ENCODE measurements at places on chromosomes 4 and X. TPM values are rescaled to one million over a fixed set of nuclear protein-coding genes. Genes with fewer than 3 reads are reported as not detected.

CHIC2 gene
- total RNA-seq = 10.2 TPM

MGAT4D gene
- total RNA-seq = not detected

OTUD5 gene
- 50.3 TPM for total RNA-seq

GASK1B gene
- 2.6 TPM for total RNA-seq

HAND2 gene
- not detected for total RNA-seq

UGT2B15 gene
- total RNA-seq = not detected

GRCh38 chr4:146833530-146833929, 112.1 kb downstream of the TTC29 start:
- no peak for DNase-seq
- no peaks in the 10 kb centered on the region for H3K4me1 ChIP-seq
- no peaks in the 10 kb centered on the region for H3K36me3 ChIP-seq
- H3K27ac ChIP-seq = no peak overlapping the region
- H3K4me3 ChIP-seq = no peak overlapping the region

- H3K27ac ChIP-seq = no peak overlapping the region
- no peaks in the 10 kb centered on the region for H3K4me1 ChIP-seq
- H3K36me3 ChIP-seq = no peaks in the 10 kb centered on the region
- DNase-seq = no peak
These were observed 286.2 kb downstream of the IL1RAPL2 start for GRCh38 chrX:104852241-104852640.

DNA sequence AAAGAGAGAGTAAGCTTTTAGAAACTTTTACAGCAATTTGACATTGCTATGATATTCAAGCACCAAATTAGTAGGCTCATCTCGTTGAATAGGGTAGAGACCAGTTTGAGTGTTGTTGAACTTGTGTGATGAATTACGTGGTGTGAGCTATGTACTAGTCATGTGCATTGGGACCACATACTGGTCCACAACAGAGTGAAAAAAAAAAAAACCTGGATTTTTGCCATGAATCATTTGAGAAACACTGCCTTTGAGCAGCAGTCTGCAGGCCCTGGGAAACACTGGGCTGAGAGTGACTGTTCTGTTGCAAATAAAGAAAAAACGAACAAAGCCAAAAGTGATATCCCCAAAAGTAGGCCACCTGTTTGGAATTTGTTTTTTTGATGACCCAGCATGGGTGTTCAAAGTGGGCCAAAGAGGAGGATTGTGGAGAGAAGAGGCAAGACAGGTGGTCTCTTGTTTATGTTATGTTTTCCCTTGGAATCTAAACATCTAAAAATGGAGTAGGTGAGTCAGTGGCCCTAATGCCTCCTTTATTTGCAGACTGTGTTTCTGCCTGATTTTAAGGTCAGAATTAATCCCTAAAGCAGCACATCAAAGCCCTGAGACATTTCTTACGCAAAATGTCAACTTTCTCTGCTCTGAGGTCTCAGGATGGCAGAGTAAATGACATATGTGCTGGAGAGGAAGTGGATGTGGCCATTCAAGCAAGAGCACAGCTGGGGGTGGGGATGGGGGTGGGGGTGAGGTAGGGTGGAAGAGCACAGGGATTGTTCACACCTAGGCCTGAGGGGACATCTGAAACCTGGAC, 33.5 kb downstream of the TAF7L start:
- H3K36me3 ChIP-seq = no peaks in the 10 kb centered on the region
- H3K4me3 ChIP-seq = no peak overlapping the region
- H3K27me3 ChIP-seq = no peaks in the 10 kb centered on the region
- H3K27ac ChIP-seq = no peak overlapping the region

DNA sequence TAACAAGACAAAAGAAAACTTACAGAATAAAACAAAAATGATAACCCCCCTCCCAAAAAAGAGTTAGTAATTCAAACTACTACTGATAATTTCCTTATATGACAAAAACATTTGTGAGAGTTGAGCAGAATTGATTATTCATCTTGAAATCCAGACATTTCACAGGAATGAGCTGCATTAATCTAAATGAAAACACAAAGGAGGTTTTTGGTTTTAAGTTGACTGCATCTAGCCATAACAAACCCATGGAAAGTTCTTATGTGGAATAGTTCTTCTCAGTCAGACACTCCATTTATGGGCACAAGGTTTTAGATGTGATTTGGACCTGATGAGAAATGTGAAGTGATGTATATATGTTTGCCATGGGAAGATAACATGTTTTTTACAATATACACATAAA, 95.4 kb downstream of the VCX2 start:
- no peak for DNase-seq
- H3K4me1 ChIP-seq = no peaks in the 10 kb centered on the region
- H3K4me3 ChIP-seq = no peak overlapping the region

DNA sequence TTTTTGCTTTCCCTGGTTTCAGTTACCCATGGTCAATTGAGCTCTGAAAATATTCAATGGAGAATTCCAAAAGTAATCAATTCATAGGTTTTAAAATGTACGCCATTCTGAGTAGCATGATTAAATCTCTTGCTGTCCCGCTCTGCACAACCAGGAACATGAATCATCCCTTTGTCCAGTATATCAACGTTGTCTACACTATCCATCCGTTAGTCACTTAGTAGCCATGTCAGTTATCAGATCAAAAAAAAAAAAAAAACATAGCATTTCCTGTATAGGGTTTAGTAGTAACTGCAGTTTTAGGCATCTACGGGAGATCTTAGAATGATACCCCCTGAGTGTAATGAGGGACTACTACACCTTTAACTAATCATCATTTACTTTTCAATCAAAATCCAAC, 15.1 kb downstream of the LAMP2 start:
- H3K4me3 ChIP-seq = no peak overlapping the region
- no peak overlapping the region for H3K27ac ChIP-seq
- H3K36me3 ChIP-seq = peaks cover 8% of the 10 kb centered on the region

DNA sequence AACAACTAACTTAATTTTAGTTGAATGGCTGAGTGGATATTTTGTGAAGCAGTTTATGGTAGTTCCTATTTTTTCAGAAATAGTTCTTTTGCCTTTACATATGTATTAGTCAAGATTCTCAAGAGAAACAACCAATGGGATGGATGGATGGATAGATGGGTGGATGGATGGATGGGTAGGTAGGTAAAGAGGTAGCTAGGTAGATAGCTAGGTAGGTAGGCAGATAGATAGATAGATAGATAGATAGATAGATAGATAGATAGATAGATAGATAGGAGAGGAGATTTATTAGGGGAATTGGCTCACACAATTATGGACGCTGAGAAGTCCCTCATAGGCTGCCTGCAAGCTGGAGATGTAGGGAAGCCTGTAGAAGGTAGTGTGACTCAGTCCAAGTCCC, 74.0 kb upstream of the NUDT6 start:
- no peaks in the 10 kb centered on the region for H3K36me3 ChIP-seq
- H3K27ac ChIP-seq = no peak overlapping the region
- no peak overlapping the region for H3K4me3 ChIP-seq
- H3K4me1 ChIP-seq = no peaks in the 10 kb centered on the region

DNA sequence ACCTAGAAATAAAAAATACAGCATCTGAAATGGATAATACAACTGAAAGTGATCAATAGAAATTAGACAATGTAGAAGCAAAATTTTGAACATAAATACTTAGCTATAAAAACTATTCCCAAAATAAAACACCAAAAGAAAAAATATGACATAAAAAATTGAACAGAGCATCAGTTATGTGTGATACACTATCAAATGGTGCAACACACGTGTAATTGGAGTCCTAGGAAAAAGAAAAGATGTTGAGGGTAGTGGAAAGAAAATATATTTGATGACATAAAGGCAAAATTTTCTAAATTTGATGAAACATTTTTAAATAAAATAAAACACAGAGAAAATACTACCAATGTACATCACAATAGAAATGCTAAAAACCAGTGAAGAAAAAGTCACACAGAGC, 63.1 kb downstream of the NPY2R start:
- no peak overlapping the region for H3K4me3 ChIP-seq
- H3K27me3 ChIP-seq = peaks cover 6% of the 10 kb centered on the region
- H3K27ac ChIP-seq = no peak overlapping the region
- DNase-seq = no peak
- no peaks in the 10 kb centered on the region for H3K4me1 ChIP-seq

DNA sequence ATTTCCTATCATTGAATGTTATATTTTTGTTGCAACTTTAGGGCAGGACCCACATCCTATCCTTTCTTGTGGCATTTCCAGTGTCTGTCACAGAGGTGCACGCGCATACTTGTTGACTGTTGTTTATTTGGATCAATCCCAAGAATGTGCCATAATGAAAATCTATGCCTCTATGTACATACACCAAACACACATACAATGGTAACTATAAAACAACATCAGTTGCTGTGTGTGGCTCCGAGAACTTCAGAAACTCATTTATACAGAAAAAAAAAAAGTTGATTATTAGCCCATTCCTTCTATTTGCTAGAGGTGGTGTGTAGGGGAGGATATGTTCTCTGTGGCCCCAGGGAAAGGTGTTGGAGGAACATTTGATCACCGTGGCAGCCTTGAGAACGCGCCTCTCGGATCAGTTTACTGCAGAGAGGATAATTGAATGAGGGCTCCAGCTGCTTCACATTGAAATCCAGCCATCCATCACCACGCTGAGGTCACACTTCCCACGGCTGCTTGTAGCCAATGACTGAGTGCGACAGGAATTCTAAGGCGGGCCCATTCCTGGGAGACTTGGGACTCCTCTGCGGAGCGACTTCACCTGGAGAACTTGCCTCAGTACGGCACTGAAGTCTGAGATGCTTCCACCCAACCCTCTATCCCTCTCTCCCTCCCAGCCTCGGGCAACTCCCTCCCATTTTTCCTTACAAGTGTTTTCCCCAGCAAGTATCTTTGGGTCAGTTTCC, 19.5 kb downstream of the SMPX start:
- DNase-seq = peak; percentile 89
- peaks cover 6% of the 10 kb centered on the region for H3K4me1 ChIP-seq
- no peaks in the 10 kb centered on the region for H3K27me3 ChIP-seq
- no peak overlapping the region for H3K4me3 ChIP-seq

GRCh38 chr4:72319601-72320021, 249.4 kb downstream of the ADAMTS3 start:
- H3K4me3 ChIP-seq = no peak overlapping the region
- no peak for DNase-seq
- H3K27ac ChIP-seq = no peak overlapping the region
- no peaks in the 10 kb centered on the region for H3K36me3 ChIP-seq

DNA sequence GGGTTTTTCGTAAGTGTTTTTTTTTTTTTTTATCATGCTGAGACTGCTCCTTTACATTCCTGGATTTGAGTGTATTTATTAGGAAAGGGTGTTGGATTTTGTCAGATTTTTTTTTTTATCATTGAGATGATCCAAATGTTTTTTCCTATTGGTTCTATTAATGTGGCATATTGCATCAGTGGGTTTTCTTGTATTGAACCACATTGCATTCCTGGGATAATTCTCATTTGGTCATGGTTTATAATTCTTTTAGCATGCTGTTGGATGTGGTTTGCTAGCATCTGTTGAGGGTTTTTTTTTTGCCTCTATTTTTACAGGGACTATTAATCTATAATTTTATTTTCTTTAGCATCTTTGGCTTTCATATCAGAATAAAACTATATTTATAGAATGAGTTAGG, 28.8 kb downstream of the COL4A5 start:
- DNase-seq = no peak
- no peaks in the 10 kb centered on the region for H3K4me1 ChIP-seq
- H3K27me3 ChIP-seq = no peaks in the 10 kb centered on the region
- H3K27ac ChIP-seq = no peak overlapping the region

- H3K27ac ChIP-seq = no peak overlapping the region
- no peak for DNase-seq
- no peaks in the 10 kb centered on the region for H3K4me1 ChIP-seq
- no peak overlapping the region for H3K4me3 ChIP-seq
These were observed 519.1 kb downstream of the STPG2 start for GRCh38 chr4:97624204-97624603.

DNA sequence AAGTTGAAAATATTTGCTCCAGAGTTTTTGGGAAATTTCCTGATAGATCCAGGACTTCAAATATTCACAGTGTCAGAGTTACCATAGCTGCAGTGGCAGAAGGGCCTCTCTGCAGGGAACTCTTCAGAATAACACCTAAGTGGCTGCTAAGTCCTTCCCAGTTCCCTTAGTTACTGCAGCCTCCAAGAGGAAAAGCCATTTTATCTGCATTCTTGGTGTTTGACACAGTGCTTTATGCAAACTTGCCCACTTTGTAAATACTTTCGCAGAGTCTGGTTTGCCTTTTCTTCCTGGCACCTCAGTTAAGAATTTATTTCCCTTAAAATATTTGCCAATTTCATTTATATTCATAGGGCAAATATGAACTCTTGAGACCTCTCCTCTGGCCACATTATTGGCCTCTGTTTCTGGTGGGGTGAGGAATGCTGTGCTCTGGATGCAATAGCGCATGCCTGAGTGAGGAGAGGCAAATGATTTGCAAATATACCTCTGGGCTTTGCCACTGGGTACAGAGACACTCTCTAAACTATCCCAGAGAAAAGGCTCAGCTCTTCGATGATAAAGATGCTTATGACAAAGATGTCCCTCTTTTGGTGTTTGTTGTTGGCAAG, 566.3 kb upstream of the NR3C2 start:
- peaks cover 19% of the 10 kb centered on the region for H3K4me1 ChIP-seq
- no peak overlapping the region for H3K27ac ChIP-seq
- no peaks in the 10 kb centered on the region for H3K36me3 ChIP-seq
- no peak overlapping the region for H3K4me3 ChIP-seq
- H3K27me3 ChIP-seq = peaks cover 6% of the 10 kb centered on the region

- H3K27ac ChIP-seq = no peak overlapping the region
- no peaks in the 10 kb centered on the region for H3K27me3 ChIP-seq
- DNase-seq = no peak
- no peak overlapping the region for H3K4me3 ChIP-seq
These were observed 7.8 kb upstream of the XK start for GRCh38 chrX:37677765-37678164.

DNA sequence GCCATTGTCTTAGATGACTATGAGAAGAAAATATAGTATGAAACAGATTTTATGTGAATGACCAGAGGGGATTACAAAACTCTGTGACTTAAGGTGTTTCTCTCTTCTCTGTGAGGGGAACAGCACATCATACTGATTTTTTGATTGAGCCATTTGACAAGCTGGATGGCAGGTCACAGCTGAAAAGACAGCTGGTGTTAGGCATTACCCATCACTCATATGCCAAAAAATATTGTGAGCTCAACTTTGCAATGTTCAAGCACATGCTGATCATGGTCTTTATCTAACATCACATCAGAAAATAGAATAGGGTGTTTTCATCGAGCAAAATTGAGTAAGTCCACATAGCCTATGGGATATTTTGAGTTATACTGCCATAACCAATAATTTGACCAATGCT, 86.7 kb upstream of the TECRL start:
- no peaks in the 10 kb centered on the region for H3K4me1 ChIP-seq
- no peaks in the 10 kb centered on the region for H3K36me3 ChIP-seq
- H3K4me3 ChIP-seq = no peak overlapping the region
- H3K27me3 ChIP-seq = no peaks in the 10 kb centered on the region
- DNase-seq = no peak

- peak; percentile 85 for DNase-seq
- peaks cover 2% of the 10 kb centered on the region for H3K4me1 ChIP-seq
- peak overlapping the region; percentile 75 for H3K4me3 ChIP-seq
- no peaks in the 10 kb centered on the region for H3K36me3 ChIP-seq
- H3K27me3 ChIP-seq = peaks cover 23% of the 10 kb centered on the region
- no peak overlapping the region for H3K27ac ChIP-seq
These were observed 12.9 kb downstream of the PPP2R3B start for GRCh38 chrX:373641-374471.

- H3K4me1 ChIP-seq = no peaks in the 10 kb centered on the region
- no peak overlapping the region for H3K4me3 ChIP-seq
- H3K27me3 ChIP-seq = no peaks in the 10 kb centered on the region
- DNase-seq = no peak
These were observed 602.0 kb upstream of the CPEB2 start for GRCh38 chr4:14400307-14400706.
